ENCODE measurements at places on chromosomes 1 and 21.

DNA sequence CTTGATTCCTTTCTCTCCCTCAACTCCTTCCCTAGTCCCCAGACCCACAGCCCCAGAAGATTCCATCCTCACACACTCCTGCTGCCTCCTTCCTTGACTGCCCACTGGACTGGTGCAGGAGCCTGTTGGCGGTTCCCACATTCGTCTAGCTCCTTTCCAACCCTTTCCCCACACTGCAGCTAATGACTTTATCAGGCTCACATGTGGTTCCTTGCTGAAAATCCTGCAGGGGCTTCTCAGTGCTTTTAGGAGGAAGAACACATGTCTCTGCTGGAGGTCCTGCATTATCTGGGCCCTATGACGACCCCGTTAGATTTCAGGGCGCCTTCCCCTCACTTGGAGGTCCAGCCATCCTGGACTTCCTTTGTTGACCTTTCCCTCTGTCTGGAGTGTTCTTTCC is 50.2 kb downstream of the EDN2 start:
- no peak for DNase-seq

DNA sequence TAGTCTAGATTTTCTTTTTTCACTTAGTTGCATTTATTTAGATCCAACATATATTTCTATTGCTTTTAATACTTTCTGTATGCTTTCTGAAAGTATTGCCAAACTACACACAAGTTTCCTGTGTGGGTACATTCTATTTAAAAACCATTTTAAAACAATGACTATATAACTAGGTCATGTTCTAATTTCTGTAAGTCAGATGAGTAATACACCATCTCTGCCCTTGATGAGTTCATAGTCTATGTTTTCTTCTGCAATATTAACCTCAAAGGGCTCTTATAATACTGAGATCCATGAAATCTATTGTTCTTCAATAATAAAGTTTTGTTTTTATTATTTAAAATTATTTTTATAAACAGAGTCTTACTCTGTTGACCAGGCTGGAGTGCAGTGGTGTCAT is 68.3 kb downstream of the RNASEL start:
- no peak for DNase-seq

DNA sequence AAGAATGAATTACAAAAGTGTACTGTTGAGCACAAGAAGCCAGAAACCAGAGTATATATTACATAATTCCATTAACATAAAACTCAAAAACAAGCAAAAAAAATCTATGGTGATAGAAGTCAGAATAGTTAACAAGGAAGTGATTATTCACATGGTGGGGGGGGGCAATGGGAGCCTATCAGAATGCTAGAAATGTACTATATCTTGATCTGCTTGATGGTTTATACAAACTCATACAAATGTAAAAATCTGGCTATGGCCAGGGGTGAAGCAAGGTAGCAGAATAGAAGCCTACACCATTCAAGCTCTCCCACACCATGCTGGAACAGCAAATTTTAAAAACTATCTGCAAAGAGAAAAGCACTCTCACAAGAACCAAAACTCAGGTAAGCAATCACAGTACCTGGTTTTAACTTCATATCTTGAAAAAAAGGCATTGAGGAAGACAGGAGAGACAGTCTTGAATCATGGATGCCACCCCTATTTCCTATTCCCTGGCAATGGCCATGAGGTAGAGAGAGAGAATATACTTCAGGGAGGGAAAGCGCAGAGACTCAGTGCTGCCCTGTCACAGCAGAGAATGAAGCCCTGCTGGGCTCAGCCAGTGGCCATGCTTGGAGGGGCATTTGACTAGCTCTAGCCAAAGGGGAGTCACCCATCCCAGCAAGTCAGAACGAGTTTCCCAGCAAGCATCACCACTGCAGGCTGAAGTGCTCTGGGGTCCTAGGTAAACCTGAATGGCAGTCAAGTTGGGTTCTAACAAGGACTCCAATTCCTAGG is 73.8 kb downstream of the CDC42BPA start:
- no peak for DNase-seq

DNA sequence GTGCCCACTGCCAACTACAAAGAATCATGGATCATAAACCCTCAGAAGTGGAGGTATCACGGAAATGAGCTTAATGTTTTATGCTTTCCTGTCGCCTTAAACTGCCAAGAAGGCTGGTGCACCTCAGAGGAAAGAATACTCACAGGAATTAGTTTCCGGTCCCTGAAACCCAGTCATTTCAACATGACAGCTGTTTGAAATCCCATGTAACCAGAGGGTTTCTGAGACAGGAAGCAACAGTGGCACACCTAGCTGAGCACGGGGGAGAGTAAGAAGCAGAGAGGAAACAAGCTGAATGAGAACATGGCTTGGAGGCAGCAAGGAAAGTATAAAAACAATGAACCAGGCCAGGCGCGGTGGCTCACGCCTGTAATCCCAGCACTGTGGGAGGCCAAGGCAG is 3.9 kb downstream of the JAK1 start:
- no peak for DNase-seq

GRCh38 chr1:234836045-234836681 is 226.2 kb upstream of the IRF2BP2 start:
- DNase-seq, result no peak

- DNase-seq, result no peak
Measured at GRCh38 chr21:41866274-41866809, 12.8 kb downstream of the PRDM15 start.

- DNase-seq, result no peak
Measured at GRCh38 chr1:193841857-193842256, 655.4 kb upstream of the B3GALT2 start.

DNA sequence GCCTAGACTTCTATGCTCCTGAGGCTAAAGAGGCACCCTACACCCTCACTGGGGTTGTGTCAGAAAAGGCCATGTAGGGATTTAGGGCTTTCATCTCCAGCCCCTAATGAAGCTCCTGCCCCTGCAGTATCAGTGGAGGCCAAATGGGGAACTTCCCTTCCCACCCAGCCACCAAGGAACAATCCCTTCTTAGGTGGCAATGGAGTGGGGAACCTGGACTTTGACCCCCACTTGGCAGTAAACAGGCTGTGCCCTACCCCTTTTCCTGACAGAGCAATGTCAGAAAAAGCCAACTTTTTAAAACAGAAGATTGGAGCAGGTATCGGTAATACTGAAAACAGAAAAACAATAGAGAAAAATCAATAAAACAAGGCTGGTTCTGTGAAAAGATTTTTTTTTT is 35.5 kb upstream of the SLC19A2 start:
- no peak for DNase-seq

GRCh38 chr1:70978623-70979022 is 69.0 kb downstream of the PTGER3 start:
- DNase-seq, result no peak

GRCh38 chr1:45867697-45868348 is 64.4 kb downstream of the MAST2 start:
- no peak for DNase-seq

- DNase-seq, result no peak
Measured at GRCh38 chr1:226951286-226952117, 11.4 kb downstream of the COQ8A start.

DNA sequence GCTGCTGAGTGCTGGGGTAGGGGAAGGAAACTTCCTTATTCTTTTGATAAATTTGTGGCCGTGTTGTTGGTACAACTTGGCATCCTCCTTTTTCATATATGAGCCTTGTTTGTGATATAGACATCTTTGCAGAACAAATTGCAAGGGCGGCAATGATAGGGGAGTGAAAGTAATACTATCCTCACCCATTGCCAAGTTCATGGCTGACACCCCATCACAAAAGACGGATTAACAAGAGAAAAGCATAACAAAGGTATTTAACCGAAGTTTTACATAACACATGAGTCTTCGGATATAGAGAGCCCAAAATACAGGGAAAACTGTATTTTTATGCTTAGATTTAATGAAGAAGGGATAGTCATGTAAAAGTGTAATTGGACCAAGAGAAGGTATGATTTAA is 86.3 kb upstream of the TMPRSS2 start:
- no peak for DNase-seq

DNA sequence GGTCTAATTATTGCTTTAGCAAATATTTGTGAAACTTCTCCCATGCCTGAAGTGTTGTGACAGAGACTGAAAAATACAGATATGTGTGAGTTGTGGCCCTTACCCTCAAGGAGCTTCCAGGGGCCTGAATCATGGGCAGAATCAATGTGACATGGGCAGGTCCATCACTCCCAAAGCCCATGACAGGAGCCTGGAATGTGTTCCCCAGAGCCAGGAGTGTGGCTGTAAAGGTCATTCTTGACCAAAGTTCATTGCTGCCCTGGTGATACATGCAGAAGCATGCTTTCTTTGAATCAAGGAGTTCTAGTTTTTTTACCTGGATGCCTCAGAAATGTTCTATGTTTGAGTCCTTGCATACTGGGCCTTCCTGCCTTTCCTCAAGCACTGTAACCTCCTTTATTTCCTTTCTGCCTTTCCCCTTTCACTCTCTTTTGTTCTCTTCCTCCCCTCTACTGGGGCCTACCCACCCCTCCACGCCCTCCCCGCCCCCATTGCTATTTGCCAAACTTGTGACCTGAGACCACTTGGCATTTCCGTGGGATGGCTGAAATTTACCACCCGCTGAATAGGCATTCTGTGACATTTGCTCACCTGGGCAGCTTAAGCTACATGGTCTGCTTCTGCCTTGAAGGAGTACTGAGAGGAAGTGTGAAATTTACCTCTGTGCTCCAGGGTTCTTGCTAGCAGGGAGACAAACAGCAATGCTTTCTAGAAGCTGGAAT is 19.7 kb downstream of the PBX1 start:
- DNase-seq, result no peak

- no peak for DNase-seq
Measured at GRCh38 chr21:35233756-35234155, 184.7 kb upstream of the RUNX1 start.

- DNase-seq, result no peak
Measured at GRCh38 chr1:116453481-116453880, 80.4 kb downstream of the ATP1A1 start.

- no peak for DNase-seq
Measured at GRCh38 chr1:232904566-232904965, 45.8 kb upstream of the NTPCR start.

- DNase-seq, result no peak
Measured at GRCh38 chr1:236914375-236914774, 89.9 kb downstream of the MT1HL1 start.

DNA sequence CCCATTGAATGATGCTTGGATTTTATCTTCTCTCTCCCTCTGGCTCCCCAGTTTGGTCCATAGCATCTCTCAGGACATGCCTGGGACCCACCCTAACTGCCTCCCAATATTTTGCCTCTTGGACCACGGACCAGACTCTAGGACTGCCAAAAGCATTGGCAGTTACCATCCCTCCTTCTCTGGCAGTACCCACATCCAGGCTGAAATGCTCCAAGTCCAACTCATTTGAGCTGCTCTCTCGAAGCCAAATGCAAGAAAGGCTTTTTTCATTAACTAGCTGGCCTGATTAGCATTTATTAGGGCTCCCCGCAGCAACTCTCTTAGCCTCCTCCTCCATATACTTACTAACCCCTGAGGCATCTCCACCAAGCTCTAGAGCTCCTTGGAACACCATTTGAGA is 140.0 kb upstream of the GRIK3 start:
- no peak for DNase-seq

GRCh38 chr1:184499616-184500015 is 112.8 kb downstream of the C1orf21 start:
- no peak for DNase-seq

- DNase-seq, result no peak
Measured at GRCh38 chr1:167746013-167746672, 24.4 kb downstream of the MPZL1 start.

GRCh38 chr1:48978413-48978812 is 201.7 kb upstream of the BEND5 start:
- no peak for DNase-seq

DNA sequence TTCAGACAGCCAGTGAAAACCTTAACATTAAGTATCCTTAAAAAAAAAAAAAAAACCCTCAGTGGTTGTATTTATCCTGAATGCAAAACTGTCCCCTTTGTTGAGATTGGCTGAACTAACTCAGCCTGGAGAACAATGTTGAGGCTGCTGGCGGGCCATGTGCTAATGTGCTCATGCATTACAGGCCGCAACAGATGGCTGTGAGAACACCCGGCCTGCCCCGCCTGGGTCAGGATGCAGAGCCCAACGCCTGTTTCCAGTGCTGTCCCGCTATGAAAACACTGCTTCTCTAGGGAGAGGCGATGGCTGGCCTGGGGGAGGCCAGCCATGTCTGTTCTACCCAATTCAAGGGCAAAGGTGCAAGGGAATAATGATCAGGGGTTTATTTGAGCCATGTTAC is 13.8 kb downstream of the OLIG2 start:
- DNase-seq, result no peak

DNA sequence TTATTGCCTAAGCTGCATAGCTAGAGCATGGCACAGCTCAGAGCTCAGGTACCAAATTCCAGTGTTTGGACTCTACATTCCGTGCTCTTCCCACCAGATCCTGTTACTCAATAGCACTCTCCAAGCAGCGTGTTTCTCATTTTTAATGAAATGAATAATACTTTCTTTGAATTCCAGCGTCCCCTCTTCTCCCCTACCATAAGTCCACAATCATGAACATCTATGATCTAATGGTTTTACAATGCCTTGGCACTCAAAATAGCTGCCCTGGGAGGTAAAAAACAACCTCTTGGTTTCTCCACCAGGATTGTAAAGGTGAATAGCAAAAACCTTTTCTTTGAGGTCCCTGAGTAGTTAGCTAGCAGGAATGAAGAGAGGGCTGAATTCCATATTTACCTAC is 480.0 kb upstream of the PKN2 start:
- no peak for DNase-seq

GRCh38 chr1:229478852-229479251 is 29.3 kb downstream of the NUP133 start:
- no peak for DNase-seq

DNA sequence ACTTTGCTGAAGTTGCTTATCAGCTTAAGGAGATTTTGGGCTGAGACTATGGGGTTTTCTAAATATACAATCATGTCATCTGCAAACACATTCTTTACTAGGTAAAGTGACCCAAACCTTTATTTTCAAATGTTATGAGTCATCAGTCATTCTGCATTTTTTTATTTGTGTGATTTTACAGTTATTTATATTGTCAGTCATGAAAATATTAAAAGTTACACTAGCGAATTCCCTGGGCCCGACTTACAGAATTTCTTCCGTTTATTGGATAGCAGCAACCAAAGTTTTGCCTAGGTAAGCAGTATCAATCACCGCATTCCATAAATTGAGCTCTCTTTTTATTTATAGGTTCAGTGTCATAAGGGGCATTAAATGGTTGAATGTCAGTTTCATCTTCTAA is 13.8 kb downstream of the OR2M5 start:
- no peak for DNase-seq

- no peak for DNase-seq
Measured at GRCh38 chr1:78045926-78046778, at the start of gene GIPC2. GIPC2 (plus strand) TSS chr1:78045966; CDS start chr1:78046095, 129 bp downstream.

DNA sequence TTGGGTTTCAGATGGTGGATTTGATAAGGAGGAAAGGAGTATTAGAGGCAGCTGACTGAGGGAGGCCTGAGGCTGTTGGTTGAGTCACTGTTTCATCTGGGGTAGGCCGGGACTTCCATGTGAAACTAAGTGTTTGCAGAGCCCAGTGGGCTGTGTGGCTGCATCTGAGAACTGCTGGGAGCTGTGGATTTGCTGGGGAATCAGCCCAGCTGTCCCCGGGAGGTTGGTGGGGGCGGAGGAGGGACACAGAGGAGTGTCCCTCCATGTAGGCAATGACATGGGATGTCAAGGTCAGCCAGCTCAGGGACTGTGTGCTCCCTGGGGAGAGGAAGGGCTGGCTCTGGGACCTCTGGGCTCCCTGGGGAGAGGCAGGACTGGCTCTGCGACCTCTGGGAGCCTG is 36.4 kb downstream of the SLC2A7 start:
- DNase-seq, result no peak

Data from stimulated activated CD8-positive, alpha-beta memory T cell treated with anti-CD3 and anti-CD28 coated beads, Interleukin-2, amount 100 ng/mL, for 1 hour (primary cell).